ENCODE measurements at places on chromosomes 13 and 19.

GRCh38 chr13:109698779-109699178 lies 87.6 kb downstream of the IRS2 start:
- no peak for DNase-seq
- H3K4me3 ChIP-seq, result no peak overlapping the region
- peaks cover 4% of the 10 kb centered on the region for H3K4me1 ChIP-seq
- H3K27me3 ChIP-seq, result peaks cover 1% of the 10 kb centered on the region
- H3K27ac ChIP-seq, result no peak overlapping the region

GRCh38 chr19:262125-262524 lies 29.1 kb downstream of the PLPP2 start:
- peaks cover 16% of the 10 kb centered on the region for H3K4me1 ChIP-seq
- H3K27ac ChIP-seq, result peak overlapping the region; percentile 76
- no peaks in the 10 kb centered on the region for H3K36me3 ChIP-seq
- H3K4me3 ChIP-seq, result no peak overlapping the region
- no peak for DNase-seq
- peaks cover 27% of the 10 kb centered on the region for H3K27me3 ChIP-seq

- H3K36me3 ChIP-seq, result no peaks in the 10 kb centered on the region
- no peak overlapping the region for H3K27ac ChIP-seq
- no peaks in the 10 kb centered on the region for H3K4me1 ChIP-seq
- no peak for DNase-seq
- H3K27me3 ChIP-seq, result no peaks in the 10 kb centered on the region
Measured at GRCh38 chr13:111920932-111921705, 145.8 kb upstream of the SOX1 start.

GRCh38 chr13:73142071-73142470 lies 83.3 kb downstream of the KLF5 start:
- H3K4me3 ChIP-seq, result no peak overlapping the region
- H3K27ac ChIP-seq, result no peak overlapping the region
- no peaks in the 10 kb centered on the region for H3K36me3 ChIP-seq
- no peaks in the 10 kb centered on the region for H3K4me1 ChIP-seq

DNA sequence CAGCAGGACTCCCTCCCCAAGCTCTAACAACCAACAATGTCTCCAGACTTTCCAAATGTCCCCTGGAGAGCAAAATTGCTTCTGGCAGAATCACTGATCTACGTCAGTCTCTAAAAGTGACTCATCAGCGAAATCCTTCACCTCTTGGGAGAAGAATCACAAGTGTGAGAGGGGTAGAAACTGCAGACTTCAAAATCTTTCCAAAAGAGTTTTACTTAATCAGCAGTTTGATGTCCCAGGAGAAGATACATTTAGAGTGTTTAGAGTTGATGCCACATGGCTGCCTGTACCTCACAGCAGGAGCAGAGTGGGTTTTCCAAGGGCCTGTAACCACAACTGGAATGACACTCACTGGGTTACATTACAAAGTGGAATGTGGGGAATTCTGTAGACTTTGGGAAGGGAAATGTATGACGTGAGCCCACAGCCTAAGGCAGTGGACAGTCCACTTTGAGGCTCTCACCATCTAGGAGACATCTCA lies 6.2 kb upstream of the CEACAM5 start:
- DNase-seq, result no peak
- H3K4me3 ChIP-seq, result no peak overlapping the region

DNA sequence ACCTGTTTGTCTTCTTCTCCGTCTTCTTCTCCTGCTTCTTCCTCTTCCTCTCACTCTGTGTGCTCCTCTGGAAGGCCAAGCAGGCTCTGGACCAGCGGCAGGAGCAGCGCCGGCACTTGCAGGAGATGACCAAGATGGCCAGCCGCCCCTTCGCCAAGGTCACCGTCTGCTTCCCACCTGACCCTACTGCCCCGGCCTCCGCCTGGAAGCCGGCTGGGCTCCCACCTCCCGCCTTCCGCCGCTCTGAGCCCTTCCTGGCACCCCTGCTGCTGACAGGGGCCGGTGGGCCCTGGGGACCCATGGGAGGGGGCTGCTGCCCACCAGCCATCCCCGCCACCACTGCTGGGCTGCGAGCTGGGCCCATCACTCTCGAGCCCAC lies 13.9 kb downstream of the CNFN start:
- no peak for DNase-seq
- H3K36me3 ChIP-seq, result no peaks in the 10 kb centered on the region
- peaks cover 3% of the 10 kb centered on the region for H3K4me1 ChIP-seq

DNA sequence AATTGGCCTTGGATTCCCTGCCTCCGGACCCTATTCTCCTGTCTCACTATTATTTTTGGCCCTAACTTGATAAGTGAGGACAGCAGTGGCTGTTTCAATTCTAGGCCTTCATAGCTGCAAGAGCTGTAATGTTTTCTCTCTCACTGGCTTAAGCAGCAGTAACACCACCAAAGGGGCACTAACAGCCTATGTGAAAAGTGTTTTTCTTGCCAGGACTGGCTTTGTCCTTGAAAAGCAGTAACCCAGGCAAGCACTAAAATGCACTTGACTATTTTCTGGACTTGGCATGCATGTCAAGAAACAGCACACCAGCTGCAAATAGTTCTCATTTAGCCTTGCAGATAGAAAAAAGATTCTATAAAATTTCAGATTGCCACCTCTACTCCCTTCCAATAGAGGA lies 9.3 kb upstream of the FBXL3 start:
- H3K4me3 ChIP-seq, result no peak overlapping the region
- no peaks in the 10 kb centered on the region for H3K36me3 ChIP-seq
- no peak for DNase-seq
- peaks cover 14% of the 10 kb centered on the region for H3K4me1 ChIP-seq

DNA sequence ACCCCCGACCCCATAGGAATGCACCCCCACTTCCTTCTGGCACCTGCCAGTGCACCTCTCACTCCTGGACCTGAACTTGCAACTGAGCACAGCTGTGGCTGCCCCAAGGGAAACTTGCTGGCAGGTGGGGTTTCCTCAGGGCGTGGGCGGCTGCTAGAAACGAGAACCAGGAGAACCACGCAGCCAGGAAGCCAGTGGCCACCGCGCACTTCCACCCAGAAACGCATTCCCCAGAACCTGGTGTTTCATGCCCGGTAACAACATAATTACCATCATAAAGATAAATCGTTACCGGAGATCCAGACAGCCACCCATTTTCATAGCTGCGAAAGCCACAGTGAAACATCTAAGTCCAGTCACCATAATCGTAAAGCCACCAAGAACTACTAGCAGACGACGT lies 75.2 kb upstream of the C13orf46 start:
- H3K27ac ChIP-seq, result peak overlapping the region; percentile 66
- no peaks in the 10 kb centered on the region for H3K27me3 ChIP-seq
- DNase-seq, result peak; percentile 84
- H3K4me3 ChIP-seq, result peak overlapping the region; percentile 27
- peaks cover 17% of the 10 kb centered on the region for H3K36me3 ChIP-seq

DNA sequence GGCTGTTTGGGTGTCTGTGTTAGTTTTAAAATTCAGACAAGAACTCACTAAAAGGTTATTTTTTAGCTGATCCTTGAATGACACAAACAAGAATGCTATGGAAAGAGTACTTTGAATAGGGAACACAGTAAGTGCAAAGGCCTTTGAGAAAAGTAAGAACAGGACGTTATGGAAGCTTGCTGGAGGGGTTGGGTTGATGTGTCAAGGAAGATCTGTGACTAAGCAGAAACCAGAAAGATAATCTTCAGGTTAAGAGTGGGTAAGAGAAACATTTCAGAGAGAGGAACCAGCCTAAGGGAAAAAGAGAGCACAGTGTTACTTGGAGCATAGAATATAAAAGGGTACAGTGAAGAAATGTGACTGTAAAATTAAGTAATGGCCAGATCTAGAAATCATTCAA lies 41.2 kb upstream of the TRPC4 start:
- no peak for DNase-seq
- no peak overlapping the region for H3K4me3 ChIP-seq
- no peaks in the 10 kb centered on the region for H3K27me3 ChIP-seq
- no peaks in the 10 kb centered on the region for H3K36me3 ChIP-seq
- H3K4me1 ChIP-seq, result no peaks in the 10 kb centered on the region

DNA sequence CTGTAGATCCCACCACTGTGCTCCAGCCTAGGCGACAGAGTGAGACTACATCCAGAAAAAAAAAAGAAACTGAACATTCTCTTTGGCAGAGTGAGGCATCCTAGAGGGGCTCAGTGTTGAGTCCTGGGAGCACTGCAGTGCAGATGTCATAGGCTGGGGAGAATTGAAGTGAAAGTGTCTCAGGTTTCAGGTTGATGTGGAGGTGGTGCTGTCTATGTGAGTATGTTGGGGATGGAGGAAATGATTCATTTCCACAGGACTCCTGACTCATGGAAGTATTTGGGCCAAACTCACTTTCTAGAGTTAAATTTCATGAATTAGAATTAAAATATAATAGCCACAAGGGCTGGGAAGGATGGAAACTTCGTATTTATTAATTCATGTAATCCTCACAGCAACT lies 134.4 kb upstream of the TSC22D1 start:
- H3K27ac ChIP-seq, result no peak overlapping the region
- H3K27me3 ChIP-seq, result peaks cover 22% of the 10 kb centered on the region
- peaks cover 6% of the 10 kb centered on the region for H3K4me1 ChIP-seq
- H3K4me3 ChIP-seq, result no peak overlapping the region

- H3K27ac ChIP-seq, result no peak overlapping the region
- no peak overlapping the region for H3K4me3 ChIP-seq
- DNase-seq, result no peak
- H3K4me1 ChIP-seq, result peaks cover 14% of the 10 kb centered on the region
- H3K36me3 ChIP-seq, result peaks cover 2% of the 10 kb centered on the region
- no peaks in the 10 kb centered on the region for H3K27me3 ChIP-seq
Measured at GRCh38 chr19:41960973-41961372, 1.9 kb upstream of the RABAC1 start.

DNA sequence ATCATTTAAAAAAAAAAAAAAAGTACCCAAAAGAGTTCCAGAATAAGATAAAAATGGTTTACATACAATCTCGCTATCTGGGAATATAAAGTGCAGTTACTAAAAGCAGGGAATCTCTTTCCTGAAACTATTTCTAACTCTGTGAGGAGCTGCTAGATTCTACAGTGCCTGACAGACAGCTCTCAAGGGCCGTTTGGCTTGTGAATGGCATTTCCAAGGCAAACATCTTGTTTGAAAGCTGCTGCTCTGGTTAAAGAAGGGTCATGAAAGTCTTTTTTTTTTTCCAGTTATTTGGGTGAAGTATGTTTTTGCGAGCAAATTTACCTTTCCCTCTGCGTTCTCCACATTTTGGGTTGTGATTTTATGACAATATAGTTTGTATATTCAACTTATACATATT lies 29.0 kb upstream of the CEACAM21 start:
- peaks cover 65% of the 10 kb centered on the region for H3K4me1 ChIP-seq
- peak overlapping the region; percentile 85 for H3K4me3 ChIP-seq
- peak overlapping the region; percentile 96 for H3K27ac ChIP-seq
- no peaks in the 10 kb centered on the region for H3K27me3 ChIP-seq

DNA sequence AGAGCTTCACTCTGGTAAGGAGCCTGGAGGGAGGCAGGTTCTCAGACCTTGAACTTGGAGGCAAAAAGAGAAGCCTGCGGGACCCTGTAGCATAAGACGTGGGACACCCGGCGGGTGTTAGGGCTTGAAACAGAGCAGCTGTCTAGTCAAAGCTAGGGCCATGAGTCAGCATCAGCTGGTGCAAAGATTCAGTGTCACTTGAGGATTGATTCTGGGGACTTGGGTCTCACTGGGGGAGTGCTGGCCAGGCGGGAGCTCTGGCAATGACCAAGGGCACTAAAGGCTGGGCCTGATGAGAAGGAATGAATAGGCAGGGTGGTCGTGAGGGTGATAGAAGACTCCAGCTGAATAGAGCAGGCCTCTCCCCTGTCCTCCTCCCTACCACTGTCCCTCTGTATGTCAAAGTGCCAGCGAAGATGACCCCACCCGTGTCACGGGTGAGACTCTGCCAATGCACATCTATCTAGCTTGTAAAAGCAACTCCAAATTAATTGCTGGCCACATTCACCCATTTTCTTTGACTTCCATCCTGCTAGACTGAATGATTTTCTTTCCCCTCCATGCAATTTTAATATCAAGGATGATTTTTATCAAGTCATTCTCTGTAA lies 97.1 kb downstream of the MBNL2 start:
- DNase-seq, result no peak
- H3K27ac ChIP-seq, result no peak overlapping the region
- H3K36me3 ChIP-seq, result no peaks in the 10 kb centered on the region
- H3K27me3 ChIP-seq, result no peaks in the 10 kb centered on the region
- H3K4me3 ChIP-seq, result no peak overlapping the region
- H3K4me1 ChIP-seq, result peaks cover 3% of the 10 kb centered on the region

DNA sequence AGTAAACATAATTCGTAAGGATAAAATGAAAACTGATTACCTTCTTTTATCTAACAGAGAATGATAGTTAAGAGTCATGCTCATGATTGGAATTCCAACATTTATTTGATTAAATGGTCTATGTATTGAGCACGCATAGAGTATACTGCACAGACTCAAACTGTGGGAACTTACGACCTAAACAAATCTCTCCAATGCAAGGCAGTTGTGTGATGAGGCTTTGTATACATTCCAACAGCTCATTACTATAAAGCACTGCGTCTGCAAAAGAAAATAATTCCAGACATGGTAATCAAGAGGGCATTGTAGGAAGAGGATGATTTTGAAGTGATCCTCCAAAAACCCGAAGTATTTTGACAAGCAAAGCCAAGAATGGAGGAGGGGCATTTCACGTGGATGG lies 169.5 kb downstream of the NUFIP1 start:
- no peak overlapping the region for H3K4me3 ChIP-seq
- peaks cover 19% of the 10 kb centered on the region for H3K4me1 ChIP-seq
- no peak for DNase-seq
- H3K36me3 ChIP-seq, result no peaks in the 10 kb centered on the region
- peaks cover 16% of the 10 kb centered on the region for H3K27me3 ChIP-seq
- no peak overlapping the region for H3K27ac ChIP-seq

DNA sequence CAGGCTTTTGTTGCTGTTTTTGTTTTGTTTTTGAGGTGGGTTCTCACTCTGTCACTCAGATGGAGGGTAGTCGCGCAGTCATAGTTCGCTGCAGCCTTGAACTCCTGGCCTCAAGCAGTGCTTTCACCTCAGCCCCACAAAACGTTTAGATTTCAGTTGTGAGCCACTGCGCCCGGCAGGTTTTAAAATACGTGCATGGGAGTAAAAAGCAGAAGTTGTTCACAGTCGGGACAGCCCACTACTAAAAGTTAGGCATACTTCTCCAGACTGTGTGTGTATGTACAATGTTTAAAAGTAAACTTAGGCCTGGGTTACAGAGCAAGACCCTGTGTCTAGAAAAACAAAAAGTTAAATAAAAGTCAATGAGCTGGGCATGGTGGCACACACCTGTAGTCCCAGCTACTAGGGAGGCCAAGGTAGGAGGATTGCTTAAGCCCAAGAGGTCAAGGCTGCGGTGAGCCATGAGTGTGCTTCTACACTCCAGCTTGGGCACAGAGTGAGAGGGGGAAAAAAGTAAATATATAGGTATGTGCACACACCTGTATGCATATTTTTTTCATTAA lies 6.1 kb downstream of the SAFB start:
- peaks cover 80% of the 10 kb centered on the region for H3K4me1 ChIP-seq
- peaks cover 61% of the 10 kb centered on the region for H3K36me3 ChIP-seq
- no peaks in the 10 kb centered on the region for H3K27me3 ChIP-seq
- no peak for DNase-seq
- peak overlapping the region; percentile 51 for H3K27ac ChIP-seq
- H3K4me3 ChIP-seq, result no peak overlapping the region

GRCh38 chr19:45676851-45677263 lies 8.8 kb downstream of the GIPR start:
- peaks cover 18% of the 10 kb centered on the region for H3K4me1 ChIP-seq
- H3K36me3 ChIP-seq, result peaks cover under 1% of the 10 kb centered on the region
- H3K27ac ChIP-seq, result no peak overlapping the region
- DNase-seq, result peak; percentile 69
- H3K4me3 ChIP-seq, result peak overlapping the region; percentile 49
- H3K27me3 ChIP-seq, result no peaks in the 10 kb centered on the region
